ENCODE measurements at places on chromosomes 1 and 21.

GRCh38 chr1:170567214-170567613, 35.2 kb downstream of the GORAB start:
- no peak for DNase-seq

DNA sequence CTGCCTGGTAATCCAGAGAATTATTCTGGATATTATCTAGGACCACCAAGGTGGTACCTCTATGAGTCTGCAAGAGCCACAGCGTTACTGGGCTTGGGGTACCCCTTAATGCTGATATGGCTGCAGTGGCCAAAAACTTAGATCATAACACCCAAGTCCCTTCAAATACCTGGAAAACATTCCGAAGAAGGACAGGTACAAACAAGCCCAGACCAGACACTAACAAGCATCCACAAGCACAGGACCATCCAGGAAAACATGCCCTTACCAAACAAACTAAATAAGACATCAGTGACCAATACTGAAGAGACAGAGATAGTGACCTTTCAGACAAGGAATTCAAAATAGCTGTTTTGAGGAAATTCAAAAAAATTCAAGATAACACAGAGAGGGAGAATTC, 2.9 kb downstream of the C1orf105 start:
- no peak for DNase-seq

DNA sequence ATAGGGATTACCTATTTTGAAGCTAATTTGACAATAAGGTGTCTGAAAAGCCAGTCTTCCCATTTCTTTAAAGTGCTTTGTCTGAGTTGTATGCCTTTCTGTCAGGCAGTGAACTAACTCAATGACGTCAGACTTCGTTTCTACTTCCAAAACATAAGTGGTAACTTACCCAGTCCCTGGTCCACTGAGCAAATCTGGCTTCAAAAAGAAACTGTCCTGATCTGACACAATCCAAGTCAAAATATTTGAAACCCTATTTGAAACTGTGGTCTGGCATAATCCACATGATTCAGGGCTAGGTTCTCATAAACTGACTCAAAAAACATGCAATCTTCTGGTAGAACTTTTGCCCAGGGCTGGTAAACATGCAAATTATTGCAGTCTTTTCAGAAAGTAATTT, 34.0 kb downstream of the DIRAS3 start:
- DNase-seq, result no peak

DNA sequence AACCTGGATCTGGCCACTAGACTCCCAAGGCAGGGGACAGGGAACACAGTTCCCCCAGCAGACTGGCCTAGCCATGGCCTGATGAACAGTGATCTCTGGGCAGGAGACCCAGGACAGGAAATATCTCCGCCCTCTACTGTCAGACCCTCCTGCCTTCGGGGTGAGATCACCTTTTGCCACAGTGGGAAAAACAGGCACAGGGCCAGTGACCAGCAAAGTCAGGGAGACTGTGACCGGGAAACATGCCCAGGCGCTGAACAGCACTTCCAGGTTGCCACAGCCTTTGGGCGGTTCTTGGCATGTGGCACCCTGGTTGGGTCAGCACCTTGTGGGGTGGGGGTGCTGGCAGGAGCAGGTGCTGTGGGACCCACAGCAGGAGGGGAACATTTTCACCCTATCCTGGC, 8.9 kb upstream of the ZNF669 start:
- DNase-seq, result no peak

GRCh38 chr1:202998836-202999750, 8.1 kb upstream of the TMEM183A start:
- peak; percentile 76 for DNase-seq

GRCh38 chr1:82485591-82486369, 685.0 kb downstream of the ADGRL2 start:
- no peak for DNase-seq

DNA sequence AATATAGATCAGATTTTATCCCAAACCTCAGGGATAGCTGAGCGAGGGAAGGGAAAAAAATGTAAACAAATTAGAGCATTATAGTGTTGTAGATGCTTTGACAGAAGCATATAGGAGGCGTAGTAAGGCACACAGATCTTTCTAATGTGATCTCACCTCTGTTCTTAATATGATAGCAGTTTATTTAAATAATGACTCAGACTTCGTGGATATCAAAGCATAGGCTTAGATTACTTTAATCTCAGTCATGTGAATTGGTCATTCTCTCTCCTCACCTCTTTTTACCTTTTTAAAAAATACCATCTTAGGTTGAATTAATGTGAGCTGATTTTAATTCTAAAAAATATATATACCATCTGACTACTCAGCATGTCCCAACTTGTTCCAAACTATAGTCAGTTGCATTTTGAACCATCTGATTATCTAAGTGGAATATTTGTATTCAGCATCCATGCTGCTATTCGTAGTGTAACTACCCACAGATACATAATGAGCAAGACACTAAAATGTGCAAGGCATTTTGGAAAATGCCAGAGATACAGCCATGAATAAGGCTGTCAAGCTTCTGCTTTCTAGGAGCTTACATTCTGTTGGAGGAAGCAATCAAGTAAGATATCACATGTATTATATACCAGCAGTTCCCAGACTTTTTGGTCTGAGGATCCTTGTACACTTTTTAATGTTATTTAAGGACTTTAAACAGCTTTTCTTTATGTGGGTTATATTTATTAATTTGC, 76.7 kb downstream of the OSBPL9 start:
- no peak for DNase-seq

DNA sequence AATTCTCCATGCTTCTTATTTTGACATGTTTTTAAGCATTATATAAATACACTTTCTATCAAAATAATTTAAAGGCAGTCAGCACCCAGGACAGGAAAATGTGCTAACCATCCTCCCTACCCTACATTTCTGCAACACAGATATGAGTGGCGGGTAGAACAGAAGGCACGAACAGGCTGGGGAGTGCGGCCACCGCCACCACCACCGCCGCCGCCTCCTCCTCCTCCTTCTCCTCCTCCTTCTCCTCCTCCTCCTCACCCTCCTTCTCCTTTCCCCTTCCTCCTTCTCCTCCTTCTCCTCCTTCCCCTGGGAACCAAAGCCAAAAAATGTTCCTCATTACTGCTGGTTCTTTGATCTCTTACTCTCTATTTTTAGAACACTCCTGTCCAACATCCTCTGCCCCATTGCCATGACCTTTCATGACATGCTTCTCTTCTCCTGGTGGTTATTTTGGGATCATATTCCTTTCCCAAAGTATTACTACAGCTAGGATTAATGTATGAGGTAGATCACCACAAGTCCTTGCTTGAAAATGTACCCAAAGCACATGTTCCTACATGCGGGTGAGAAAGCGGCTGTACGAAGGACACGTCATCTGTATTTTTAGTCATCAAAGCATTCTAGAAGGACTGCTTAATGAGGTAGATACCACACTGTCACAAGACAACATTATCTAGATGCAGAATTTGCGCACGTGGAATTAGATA, 24.5 kb upstream of the CCN1 start:
- DNase-seq, result no peak

- no peak for DNase-seq
Measured at GRCh38 chr1:234320549-234320948, 52.7 kb upstream of the COA6 start.

DNA sequence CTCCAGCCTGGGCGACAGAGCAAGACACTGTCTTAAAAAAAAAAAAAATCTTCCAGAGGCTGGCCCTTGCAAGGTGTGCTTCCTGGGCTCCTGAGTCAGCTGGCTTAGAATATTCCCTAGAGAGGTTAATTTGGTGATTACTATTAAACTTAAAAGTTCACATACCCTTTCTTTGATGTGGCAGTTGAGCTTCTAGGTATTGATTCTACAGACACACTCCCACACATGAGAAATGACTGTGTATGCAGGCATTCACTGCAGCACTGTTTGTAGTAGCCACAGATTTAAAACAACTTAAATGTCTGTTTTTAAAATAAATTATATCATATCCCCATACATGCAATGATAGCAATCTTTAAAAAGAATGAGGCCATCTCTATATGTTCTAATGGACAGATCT, 93.4 kb downstream of the GDAP2 start:
- DNase-seq, result no peak

DNA sequence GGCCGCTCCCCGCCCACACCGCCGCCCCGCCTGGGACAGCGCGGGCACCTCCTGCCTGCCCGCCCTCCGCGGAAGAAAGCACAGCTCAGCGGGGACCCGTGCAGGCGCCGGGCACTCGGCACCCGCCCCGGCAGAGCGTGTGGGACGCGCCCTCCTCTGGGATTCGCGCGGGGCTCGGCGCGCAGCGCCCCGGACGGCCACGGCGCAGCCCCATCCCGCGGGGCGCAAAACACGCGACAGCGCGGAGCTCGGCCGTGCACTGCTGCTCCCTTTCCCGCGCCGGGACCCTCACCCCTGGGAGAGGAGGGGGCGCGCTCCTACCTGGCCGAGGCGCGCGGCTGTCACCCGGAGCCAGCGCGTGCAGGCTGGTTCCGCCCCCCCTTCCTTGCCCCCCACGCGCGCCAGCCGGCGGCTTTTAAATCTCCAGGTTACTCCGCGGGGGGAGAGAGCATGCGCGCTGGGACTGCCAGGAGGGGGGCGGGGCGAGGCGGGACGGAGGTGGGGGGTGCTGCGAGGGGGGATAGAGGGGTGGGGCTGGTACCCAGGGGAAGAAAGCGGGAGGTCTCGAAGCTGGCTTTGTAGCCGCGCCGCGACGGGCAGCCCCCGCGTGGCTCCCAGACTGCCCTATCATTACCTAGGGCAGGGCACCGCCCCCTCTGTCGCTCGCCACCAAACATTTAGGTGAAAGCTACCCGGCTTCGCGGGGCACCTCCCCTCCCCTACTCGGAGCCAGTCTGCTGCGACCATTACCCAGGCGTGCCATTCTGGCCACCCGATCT, at the start of gene SLC45A3:
Gene SLC45A3, minus strand, starts transcription at position 437 of the 779 bp plus-strand sequence. CDS start 15,853 bp downstream, outside the sequence.
- peak; percentile 39 for DNase-seq

Measured in CD4-positive, alpha-beta T cell treated with Interleukin-4 for 1 hour (primary cell).